ENCODE measurements at places on chromosomes 7 and 10. TPM values are rescaled to one million over a fixed set of nuclear protein-coding genes. Genes with fewer than 3 reads are reported as not detected.

The LRRTM3 gene
- not detected for total RNA-seq

The AMPH gene
- not detected for total RNA-seq

The ACTL6B gene
- not detected for total RNA-seq

The TWIST1 gene
- total RNA-seq, result not detected

The PRPS1L1 gene
- total RNA-seq, result 0.14 TPM

The CCL24 gene
- total RNA-seq, result not detected

The SPOCK2 gene
- total RNA-seq, result 6.6 TPM

The IQUB gene
- total RNA-seq, result 0.34 TPM

The AOC1 gene
- total RNA-seq, result not detected

The AGAP6 gene
- 2.1 TPM for total RNA-seq

The IGFBP1 gene
- total RNA-seq, result 0.47 TPM

The ST8SIA6 gene
- total RNA-seq, result 0.34 TPM

The PGAM2 gene
- 0.51 TPM for total RNA-seq

The ADRB1 gene
- total RNA-seq, result 19.0 TPM

The TDRD1 gene
- total RNA-seq, result under 0.01 TPM

The CCDC7 gene
- 4.3 TPM for total RNA-seq

The MAGI2 gene
- 2.4 TPM for total RNA-seq

The SYCE1 gene
- not detected for total RNA-seq

The FZD8 gene
- 25.6 TPM for total RNA-seq

The TAS2R3 gene
- total RNA-seq, result 0.74 TPM

The NUTM2E gene
- total RNA-seq, result not detected

The HMX2 gene
- not detected for total RNA-seq

The UTF1 gene
- not detected for total RNA-seq

The CUTC gene
- total RNA-seq, result 34.2 TPM

The SFTPA2 gene
- total RNA-seq, result not detected

The FGFBP3 gene
- 0.34 TPM for total RNA-seq

The CDH23 gene
- total RNA-seq, result under 0.01 TPM

The CAMK2B gene
- 0.17 TPM for total RNA-seq

The MYOZ1 gene
- not detected for total RNA-seq
